SJCRH30 (cell line): ENCODE measurements at places on chromosomes 1 and 21.

DNA sequence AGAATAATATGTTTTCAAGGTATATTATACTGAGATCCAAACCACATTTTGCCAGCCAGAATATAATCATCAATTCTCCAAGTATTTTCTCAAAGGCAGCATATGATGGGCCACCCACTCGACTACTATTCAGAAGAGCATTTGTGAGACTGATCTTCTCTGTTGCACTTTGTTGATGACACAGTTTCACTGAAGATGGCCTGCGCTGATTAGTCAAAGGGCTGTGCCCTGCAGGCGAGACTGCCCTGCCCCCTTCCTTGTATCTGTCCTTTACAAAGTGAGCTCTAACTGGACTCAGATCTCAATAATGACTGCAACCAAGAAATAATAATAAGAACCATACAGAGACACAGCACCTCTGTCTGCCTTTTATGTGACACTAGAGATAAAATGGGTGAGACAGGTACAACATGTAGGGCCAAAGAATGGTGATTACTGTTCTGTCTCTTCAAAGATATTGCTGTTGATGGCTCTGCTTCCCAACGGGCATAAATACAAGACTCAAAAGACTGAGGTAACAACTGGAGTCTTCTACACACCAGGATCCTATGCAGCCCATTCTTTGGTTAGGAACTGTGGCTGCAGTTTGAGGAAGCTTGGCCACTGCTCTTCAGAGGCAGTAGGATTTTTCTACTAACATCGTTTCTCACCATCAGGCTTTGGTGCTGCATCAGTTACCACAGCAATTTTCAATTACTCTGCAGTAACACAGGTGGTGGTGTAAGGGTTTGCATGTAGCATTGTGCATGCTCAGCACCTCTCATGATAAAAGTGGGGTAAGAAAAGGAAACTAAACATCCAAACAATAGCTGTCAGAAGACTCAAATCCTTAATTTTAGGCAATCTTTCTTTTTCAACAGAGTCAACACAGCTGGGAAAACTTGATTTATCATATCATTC is 481.1 kb downstream of the PTBP2 start:
- no peak for DNase-seq

DNA sequence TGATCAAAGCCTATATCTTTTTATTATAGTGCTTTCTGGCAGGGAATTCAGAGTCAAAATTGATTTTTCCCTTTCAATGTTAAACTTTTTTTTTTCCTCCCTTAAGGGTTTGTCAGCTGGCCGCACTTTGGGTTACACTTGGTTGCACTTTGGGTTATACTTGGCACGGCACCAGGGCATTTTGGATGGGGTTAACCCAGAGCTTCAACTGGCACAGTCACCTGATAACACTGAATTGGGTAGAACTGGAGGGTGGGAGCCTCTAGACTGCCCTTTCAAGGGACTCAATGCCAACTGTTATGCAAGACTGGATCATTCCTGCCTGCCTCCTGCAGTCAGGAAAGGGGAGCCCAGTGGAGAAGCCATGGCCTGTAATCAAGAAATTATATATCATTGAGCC is 211.5 kb downstream of the KCNJ6 start:
- DNase-seq: no peak

- DNase-seq: no peak
Measured at GRCh38 chr1:88056881-88057280, 627.2 kb upstream of the PKN2 start.

GRCh38 chr1:169527451-169528214 is 41.9 kb upstream of the SLC19A2 start:
- no peak for DNase-seq

DNA sequence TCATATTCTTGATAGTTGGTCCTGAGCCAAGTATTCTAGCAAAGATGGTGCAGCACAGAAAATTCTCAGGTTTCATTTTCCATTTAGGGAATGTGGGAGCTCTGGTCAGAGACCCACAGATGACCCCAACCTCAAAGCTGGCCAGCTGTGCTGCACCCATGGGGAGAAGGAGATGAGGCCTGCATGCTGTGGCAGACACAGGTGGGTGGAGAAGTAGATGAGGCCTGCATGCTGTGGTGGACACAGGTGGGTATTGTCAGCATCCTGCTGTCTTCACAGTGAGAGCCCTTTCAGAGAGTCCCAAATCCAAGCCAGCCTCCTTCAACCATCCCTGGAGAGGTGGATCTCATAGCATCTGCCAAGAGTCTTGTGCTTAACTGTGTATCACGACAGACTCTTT is 77.7 kb downstream of the DSCAM start:
- no peak for DNase-seq

- DNase-seq: peak; percentile 86
Measured at GRCh38 chr1:201946224-201946908, at the start of gene LMOD1. Gene LMOD1, minus strand, starts transcription at chr1:201946548. Its CDS starts 208 bp downstream, at chr1:201946340.

DNA sequence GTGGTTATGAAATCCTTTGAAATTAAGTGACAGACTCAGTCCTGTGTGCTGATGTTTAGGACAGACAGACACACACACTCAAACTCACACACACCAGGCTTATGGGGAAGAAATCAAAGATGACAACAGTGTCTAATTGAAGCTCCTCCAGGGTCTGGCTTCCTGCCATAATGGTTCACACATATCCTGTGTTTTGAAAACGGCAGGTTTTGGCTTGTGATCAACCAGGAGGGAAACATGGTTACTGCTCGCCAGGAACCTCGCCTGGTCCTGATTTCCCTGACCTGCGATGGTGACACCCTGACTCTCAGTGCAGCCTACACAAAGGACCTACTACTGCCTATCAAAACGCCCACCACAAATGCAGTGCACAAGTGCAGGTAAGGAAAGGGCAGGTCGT is 4.6 kb downstream of the MTARC1 start:
- DNase-seq: no peak

DNA sequence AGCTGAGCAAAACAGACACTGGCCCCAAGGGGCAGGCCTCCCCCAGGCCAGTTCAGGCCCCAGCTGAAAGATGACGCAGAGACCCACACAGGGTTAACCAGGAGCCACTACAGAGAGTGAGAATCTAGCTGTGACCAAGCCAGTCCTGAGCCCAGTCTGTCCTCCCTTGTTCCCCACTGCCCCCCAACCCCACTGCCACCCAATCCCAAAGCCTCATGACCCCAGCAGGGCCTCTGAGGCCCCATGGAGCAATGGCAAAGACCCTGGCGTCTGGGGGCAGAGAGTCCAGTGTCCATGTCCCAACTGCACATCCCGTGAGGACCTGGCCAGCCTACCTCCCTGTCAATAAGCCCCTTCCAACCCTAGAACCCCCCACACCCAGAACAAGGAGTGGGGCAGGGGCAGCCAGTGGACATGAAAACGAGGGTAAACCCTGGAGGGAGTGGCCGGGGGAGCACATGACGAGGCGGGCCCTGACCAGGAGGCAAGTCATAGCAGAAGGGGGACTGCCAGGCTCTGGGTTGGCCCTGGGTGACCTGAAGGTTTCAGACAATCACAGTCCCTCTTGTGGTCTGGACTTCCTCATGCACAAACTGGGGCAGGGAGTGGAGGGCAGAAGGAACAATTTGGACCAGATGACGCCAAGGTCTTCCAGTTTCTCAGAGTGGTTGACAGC is 100.5 kb downstream of the GLIS1 start:
- DNase-seq: no peak

GRCh38 chr21:44930543-44930981 is 9.3 kb upstream of the SLX9 start:
- DNase-seq: peak; percentile 31

GRCh38 chr1:111192658-111193519 is 7.6 kb downstream of the DENND2D start:
- DNase-seq: no peak

DNA sequence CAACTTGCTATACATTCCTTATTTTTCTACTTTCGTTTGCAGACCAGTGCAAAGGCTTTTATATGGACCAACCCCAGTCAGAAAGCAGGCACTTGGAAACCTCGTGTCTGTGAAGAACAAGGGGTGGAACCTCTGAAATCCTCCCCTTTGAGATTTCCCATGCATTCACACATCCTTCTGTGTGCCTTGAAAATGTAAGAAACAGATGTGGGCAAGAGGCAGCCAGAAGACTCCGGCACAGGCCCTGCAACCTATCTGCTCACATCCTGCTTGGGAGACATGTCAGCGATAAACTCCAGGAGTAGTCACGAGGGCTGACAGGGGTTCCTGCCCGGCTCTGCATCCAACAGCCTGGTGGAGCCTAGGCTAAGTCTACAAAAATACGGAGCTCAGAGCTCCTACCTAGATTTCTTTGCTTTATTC is 42.5 kb downstream of the ETS2 start:
- no peak for DNase-seq

GRCh38 chr21:36048357-36048756 is 12.0 kb downstream of the SETD4 start:
- DNase-seq: no peak

DNA sequence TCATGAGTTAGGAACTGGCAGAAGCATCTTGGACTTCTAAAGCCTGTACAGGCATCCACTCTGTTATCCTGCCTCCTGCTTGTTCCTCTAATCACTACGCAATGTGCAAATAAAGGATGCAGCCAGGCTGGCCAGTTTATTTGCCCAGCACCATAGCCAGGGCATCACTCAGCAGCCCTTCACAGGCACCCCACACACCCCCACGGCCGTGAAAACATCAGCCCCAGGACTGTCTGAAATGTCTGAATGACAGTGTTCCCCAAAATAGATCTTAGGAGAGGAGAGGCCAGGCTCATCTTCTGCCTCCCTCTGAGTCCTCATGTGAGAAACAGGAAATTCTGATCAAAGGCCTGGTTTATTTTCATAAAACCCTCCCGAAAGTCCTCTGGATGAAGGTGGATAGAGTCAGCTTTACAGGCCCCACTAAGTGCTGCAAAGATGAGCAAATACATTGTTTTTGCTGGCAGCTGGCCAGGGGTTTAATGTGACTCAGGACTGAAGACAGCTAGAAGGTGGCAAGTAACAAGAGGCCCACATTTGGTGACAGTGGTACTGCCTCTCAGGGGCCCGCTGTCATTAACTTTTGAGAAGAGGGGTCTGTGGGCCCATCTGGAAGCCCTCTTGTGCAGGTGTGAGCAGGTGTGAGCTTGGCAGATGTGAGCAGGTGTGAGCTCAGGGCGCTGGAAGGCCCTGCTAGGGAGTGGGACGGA is 32.9 kb downstream of the GRHL3 start:
- peak; percentile 17 for DNase-seq

- DNase-seq: no peak
Measured at GRCh38 chr1:74690364-74690696, 16.7 kb upstream of the ERICH3 start.

DNA sequence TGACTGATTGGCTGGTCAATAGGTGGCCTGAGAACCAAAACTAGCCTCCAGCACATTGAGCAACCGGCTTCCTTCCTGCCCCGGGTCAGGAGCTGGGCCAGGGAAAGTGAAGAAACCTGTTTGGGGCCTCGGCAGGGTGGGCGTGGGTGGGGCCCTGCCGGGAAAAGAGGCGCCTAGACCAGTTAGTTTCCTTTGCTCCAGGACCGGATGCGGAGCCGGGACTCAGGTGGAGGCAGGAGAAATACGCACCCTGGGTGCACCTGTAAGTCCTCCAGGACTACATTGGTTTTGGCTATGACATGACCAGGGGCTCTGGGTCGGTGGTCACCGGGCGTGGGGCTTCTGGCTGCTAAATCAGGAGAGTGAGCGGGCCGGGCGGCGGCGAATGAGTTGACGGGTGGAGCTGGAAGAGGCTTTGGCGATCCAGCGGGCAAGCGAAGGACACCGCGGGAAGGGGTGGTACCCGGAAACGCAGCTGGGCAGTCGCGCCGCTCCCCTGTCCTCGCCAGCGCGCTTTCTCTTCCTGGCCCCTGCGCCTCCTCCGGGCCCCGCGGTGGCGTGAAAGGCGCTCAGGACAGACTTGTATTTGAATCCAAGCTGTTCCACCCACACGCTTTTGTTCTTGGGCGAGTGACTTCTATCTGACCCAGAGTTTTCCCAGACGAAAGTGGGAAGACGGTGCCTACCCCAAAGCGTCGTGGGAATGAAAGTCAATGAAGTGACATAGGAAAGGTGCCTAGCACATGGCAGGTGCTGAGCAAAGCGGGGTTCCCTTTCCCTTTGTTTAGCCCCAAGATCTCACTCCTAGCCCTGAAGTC is 30.6 kb upstream of the JUN start:
- no peak for DNase-seq

DNA sequence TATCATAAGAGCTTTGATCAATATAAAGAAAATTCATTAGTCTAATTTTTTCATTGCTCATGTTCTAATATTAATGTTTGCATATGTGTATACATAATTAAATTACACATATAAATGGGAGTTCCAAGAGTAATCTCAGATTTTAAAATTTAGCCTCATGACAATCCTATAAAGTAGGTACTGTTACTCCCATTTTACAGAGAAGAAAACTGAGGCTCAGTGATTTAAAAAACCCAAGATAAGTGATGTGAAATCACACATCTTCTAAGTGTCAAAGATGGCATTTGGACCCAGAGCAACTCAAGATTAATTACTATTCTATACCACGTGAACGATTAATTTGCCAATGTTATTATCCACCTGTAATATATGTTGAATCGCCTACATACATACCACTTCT is 122.3 kb downstream of the TM2D1 start:
- no peak for DNase-seq

- DNase-seq: no peak
Measured at GRCh38 chr1:204377800-204378668, 18.3 kb upstream of the PLEKHA6 start.

- no peak for DNase-seq
Measured at GRCh38 chr1:1883092-1883873, 7.6 kb downstream of the GNB1 start.

DNA sequence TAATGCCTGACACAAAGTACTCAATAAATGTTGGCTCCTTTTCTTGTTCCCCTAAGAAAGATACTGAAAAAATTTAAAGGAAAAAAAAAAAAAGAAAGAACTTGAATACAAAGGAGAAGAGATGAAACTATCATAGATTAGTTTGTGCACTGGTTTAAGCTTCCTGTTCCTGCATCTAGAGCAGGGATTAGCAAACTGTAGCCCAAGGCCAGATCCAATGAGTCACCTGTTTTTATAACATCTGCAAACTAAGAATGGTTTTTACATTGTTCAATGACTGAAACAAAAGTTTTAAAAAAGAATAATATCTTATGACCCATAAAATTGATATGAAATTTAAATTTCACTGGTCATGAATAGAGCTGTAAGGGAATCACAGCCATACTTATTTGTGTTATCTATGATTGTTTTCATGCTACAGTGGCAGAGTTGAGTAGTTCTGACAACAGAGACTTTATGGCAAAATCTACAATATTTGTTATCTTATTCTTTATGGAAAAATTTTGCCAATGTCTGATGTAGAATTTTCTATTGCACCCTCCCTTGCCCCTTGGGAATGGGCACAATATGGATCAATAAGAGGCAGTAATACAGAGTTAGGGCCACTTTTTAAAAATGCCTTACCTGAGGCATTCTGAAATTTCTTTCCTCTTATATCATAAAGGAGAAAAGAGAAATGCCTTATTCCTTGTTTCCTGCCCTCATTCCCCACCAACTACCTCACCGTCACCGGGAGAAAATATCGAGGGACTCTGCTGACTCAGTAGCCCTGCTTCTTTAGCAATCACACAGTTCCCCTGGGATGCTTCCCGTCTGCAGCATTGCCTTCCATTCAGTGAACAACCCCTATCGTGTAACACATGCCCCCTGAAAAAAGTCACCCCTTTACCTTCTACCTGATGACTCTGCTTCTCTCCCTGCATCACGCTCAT is 50.6 kb downstream of the WDR64 start:
- peak; percentile 13 for DNase-seq

- no peak for DNase-seq
Measured at GRCh38 chr1:211340622-211341507, 14.2 kb downstream of the TRAF5 start.
